ENCODE measurements at places on chromosomes 3 and 15.

DNA sequence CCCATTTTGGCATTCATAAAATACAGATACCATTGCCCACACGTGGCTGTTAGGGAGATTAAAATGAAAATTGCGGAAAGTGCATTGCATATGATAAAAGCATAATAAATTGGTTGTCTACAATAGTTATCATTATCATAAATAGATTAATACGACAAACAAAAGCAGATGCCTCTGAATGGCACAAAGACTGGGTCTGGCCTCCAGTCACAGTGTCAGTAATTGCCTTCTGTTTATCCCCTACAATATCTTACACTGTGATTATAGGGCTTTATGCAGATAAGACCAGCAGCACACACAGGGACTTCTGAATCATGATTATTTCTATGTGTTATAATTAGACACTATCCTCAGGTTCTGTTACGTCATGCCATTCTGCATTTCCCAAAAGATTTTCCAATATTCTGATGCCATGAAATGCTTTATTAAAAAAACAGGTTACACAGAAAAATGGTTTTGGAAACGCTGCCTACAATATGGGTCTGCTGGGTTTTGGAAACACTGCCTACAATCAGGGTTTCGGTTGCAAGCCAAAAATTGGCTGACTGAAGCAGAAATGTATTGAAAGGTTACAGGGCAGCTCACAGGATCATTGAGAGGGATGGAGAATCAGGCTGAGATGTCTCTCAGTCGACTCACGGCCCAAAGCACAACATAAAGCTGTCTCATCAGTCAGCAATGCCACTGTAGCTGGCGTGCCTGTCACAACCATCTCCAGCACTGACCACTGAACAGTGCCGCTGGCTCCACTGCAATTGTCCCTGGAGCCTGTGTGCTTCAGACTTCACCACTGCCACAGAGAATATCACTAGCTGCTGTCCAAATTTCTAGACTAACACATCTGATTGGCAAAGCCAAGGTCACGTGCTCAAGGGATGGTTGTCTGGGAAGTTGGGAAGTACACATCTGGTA, 248.1 kb downstream of the ERC2 start:
- no peak for DNase-seq

DNA sequence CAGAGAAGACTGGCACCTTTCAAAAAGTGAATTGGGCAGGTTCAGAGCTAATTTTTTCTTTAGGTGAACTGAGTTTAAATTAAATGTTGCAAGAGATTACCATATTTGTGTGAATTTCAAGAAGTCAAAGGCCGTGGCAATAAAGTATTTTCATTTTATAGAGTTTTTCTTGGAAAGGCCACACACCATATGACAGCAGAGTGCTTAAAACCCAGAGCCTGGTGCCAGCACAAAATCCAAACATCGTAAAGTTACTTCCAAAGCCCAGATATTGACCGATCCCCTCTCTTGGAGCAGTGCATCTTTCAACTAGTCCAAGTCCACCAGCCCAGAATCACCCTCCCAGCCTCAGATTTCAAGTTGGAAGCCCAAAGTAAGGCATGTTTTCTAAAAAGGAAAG, 164.5 kb downstream of the VGLL4 start:
- no peak for DNase-seq

DNA sequence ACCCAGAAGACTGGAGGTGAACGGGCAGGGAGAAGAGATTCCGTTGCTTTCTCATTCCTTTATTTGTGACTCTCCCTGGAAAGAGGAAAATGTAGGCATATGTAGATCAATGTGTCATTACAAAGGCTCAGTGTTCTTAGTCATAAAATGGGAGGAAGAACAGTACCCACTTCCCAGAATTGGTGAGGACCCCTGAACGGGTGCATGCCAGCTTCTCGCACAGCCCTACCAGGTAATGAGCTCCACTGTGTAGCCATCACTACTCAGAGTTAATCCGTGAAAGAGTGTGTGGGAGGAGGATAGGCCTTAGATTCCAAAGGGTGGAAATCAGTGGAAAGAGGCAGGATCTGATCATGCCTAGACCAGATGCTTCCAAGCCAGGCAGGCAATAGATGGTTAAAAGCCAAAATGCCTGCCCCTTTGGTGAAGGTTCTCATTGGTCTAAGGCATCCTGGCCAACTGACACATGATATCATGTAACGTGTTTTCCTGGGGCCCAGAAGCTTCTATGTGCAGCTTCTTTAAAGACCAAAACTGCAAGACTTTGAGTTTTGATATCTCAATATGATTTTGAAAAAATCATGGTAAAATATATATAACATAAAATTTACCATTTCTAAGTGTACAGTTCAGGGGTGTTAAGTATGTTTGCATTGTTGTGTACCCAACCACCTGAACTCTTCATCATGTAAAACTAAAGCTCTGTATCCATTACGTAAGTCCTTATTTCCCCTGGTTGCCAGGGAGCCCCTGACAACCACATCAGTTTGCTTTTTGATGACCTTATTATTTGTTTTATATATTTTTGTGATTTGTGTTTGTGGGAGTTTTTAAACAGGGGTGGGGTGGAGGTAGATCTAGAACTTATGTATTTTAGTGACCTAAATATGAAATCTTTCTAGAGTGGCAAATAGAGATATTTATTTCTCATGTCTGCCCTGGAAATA, 402.2 kb upstream of the CFAP20DC start:
- no peak for DNase-seq

DNA sequence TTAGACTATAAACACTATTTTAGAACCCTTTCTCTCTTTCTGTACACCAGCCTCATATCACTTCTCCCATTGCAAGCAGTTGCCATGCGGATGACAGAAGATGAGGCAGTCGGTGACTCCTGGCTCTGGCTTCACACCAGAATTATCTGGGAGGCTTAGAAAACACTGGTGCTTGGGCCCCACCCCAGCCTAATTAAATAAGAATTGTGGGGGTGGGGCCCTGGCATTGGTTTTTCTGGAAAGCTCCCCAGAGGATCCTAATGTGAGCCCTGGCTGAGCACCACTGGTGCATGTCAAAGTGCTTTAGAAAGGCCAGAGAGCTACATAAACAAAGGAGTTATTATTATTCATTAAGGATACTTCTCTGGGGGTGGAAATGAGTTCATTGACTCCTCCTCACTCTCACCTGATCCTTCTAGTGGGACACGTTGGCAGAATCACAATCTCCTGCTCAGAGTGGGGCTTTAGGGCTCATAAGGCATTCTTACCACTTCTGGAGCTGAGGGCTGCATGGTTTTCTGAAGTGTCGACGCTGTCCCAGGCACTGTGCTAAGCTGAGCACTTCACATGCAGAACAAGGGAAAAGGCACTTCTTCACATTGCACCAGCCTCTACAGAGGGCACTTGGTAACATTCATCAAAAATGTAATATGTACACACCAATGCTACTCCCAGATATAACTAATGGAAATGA, 188.5 kb upstream of the TLE3 start:
- DNase-seq, result no peak

DNA sequence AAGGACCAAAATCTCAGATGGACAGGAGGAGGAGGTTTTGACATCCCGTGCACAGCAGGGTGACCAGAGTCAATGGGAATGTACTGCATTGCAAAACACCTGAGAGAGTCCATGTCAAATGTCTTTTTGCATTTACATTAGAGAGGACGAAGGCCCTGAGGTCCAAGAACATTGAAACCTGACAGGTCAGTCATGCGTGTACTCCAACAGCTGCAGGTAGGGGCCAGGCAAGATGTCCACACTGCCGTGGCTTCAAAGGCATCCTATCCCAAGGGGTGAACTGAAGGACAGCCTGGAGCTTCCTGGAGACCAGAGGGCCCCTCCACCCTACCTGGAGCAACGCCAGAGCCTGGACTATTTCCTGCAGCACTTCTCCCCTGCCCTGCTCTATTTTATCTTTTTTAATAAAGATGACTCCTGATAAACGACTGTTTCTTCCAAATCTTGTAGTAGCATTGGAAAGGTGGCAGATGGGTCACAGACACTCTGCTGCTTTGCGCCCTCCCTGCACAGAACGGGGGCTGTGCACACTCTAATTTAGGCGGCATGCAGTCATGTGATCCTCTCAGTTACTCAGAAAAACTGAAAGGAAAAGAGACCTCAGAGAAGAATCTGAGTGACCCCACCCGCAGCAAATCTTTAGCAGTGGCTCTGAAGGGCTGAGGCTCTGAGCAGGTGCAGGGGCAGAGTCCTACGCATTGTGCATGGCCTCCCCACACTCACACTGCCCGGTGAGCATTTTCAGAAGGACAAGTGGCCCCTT, 68.2 kb downstream of the HMCES start:
- DNase-seq, result no peak

DNA sequence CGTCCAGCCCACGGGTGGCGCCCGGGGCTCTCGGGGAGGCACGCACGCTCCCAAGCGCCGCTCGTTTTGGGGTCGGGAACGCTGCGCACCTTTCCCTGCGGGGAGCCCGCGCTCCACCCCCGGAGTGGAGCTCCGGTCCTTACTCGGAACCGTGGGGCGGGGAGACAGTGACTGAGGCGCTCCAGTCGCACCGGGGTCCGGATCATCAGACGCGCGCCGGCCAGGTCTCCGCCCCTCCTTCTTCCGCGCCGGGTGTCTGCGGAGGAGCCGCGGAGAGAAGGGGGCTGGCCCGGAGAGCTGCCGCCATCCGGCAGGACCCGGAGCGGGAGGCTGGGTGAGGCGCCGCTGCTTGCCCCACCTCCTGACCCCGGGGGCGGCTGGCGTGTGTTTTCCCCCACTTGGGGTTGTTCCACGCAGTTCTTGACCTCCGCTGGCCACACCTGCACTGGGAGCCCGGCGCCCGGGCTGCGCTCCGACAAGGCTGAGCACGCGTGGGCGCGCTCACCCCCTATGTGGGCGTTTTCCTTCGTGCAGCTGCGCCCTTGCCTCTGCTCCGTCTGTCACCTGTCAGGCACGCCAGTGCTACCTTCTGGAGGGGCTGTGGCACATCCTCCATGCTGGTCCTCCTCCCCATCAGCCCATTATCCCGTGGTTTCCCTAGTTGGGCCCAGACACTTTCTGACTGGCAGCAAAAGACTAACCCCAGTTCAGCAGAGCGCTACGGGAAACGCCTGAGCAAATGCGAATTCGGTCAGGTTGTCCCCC, at the start of gene MCF2L2:
Gene MCF2L2 (minus strand): TSS at position 173 of the 765 bp plus-strand sequence. CDS start 642 bp downstream, outside the sequence.
- peak; percentile 74 for DNase-seq

DNA sequence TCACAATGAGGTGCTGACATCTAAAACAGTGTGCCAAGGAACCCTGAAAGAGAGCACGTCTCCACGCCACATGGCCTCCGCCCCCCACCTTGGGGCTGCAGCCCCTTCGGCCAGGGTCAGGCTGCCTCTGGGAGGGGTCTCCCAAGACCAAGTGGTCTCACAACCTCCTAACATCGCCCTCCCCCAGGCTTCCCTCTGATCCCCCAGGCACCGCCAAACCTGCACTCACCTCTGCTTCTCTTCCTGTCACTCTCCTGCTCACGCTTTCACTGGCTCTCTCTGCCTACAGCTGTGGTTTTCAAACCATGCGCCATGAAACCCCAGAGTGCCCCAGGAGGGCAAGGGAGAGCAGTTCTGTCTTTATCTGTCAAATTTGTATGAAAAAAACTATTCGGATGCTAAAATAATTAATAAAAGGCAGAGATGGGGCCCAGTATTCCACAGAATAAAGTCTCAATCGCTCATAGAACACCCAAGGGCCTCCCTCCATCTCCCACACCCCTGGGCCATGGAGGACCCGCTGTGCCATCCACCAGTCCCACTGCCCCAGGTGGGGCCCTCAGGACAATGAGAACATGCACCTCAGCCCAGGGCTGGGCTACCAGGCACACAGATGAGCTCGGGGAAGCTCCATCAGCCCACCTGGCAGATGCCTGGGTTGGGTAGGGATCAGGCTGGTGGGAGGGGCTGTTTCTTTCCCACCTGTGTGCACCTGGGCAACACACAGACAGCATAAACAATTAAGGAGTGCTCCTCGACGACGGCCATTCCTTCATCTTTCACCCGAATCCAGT, 21.5 kb downstream of the CYFIP1 start:
- no peak for DNase-seq

DNA sequence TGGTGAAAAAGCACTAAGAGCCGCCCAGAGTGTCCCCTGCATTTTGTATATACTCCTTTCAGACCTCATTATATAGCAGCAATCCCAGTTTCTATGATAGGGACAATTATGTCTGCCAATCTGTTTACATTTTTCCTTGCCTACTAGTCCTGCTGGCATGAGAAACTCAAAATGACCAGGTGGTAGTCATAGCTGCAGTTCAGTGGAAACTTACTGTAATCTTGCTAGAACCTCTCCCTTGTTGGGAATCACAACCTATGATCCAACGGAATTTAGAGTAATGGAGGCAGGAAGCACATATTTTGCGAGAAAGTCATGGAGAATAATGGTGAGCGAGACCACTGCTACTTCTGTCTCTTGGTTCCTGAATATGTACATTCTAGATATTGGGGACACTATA, 28.6 kb upstream of the MINAR1 start:
- no peak for DNase-seq

DNA sequence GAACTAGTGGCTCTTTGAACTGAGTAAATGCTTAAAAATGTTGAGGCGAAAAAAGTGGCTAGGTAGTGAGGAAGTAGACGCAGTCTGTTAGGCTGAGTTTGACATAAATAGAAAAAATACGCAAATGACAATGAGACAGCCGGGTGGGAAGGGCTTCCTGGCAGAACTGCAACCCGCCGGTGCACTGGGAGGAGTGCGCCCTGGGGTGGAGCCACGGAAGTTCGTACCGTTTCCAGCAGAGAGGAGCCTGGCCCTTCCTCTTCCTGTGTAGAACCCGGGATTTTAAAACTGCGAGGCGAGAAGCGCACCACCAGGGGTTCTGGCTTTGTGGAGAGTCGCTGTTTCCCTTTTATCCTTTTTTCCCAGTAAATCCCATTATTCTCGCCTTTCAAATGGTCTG, 602.6 kb downstream of the PYDC2 start:
- no peak for DNase-seq

DNA sequence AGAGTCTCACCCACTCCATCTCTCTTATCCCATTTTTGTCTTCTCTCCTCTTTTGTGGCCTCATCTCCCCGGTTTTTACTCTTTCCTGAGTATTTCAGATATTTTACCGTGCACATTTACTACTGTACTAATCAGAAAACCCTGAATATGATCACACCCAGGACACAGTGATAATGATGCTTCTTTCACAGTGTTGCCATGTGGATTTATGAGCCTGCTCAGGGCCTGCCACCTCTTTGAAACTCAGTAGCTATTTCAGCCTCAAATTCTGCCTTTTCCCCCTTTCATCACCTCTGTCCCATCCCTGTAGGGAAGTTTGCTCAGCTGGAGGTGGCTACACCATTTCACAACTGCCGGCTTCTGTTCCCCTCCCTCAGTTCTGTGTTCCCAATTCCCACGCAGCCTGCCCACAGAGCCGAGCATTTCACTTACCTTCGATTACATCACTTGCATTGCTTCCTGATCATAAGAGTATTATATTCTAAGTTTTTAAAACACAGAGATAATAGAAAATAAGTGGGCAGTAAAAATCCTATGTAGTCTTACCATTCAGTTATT, 33.2 kb downstream of the ARNT2 start:
- no peak for DNase-seq

Data from T-helper 17 cell (primary cell).